ENCODE measurements at places on chromosomes 11 and 22. TPM values are rescaled to one million over a fixed set of nuclear protein-coding genes. Genes with fewer than 3 reads are reported as not detected.

BLID gene
- 46.5 TPM for total RNA-seq

COMT gene
- 252 TPM for total RNA-seq

MPPED1 gene
- not detected for total RNA-seq

GUCY1A2 gene
- 0.18 TPM for total RNA-seq

CCDC73 gene
- total RNA-seq, result not detected

FGF3 gene
- total RNA-seq, result not detected

HBB gene
- not detected for total RNA-seq

NPTXR gene
- total RNA-seq, result 38.4 TPM

PSMA1 gene
- 153 TPM for total RNA-seq
